ENCODE measurements at places on chromosomes 7 and 10. TPM values are rescaled to one million over a fixed set of nuclear protein-coding genes. Genes with fewer than 3 reads are reported as not detected.
A peak's percentile ranks its signal among the peaks of the same experiment; 100 is the strongest.

The UCN3 gene
- total RNA-seq, result not detected

The CUBN gene
- 0.91 TPM for total RNA-seq

The GPR15LG gene
- total RNA-seq, result not detected

The CTBP2 gene
- 36.8 TPM for total RNA-seq

The KLF14 gene
- total RNA-seq, result not detected

DNA sequence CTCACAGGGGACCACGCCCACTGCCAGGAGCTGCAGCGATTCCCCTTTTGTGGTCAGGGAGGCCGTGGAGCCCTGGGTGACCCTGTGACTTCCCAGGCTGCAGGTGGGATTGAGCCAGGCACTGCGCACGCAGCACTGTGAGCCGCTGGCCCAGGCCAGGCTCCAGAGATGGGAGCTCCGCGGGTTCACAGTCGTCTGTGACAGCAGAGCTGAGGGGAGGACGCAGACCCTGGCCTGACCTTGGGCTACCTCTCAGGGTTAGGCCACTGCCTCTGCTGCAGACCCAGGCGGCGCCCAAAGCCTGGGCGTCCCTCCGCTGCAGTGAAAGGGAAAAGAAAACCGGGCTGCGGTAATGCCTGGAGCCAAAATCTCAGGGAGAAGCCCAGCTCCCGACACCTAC, 107.5 kb upstream of the GPR26 start:
- DNase-seq, result no peak

DNA sequence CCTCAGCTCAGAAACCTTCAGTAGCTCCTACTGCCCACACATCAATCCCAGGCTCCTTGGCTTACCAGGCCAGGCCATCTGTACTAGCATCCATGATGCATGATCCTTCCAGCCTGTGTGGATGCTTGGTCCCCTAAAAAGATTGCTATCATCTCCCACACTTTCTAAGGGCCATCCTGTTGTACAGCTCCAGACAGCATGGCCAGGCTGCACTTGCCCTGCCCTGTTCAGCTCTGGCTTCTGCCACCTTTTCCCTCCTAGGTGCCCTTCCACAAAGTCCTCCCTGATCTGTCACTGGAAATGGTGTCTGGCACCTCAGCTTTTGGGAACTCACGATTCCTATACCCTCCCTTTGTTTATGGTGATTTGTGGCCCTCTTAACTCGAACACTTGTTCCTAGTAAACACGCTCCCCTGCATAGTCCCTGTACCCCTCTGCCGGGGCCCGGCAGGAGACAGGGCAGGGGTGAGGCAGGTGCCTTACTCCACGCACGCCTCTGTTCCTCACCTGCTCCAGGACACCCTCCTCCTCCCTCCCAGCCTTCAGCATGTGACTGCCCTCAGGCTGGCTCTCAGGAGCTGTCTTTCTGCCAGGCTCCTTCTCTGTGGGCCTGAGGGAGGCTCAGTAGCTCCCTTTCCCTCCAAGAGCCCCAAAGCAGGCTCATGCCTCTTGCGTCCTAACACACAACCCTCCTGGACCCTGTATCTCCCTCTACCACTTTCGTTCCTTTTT, 71.8 kb downstream of the CDH23 start:
- DNase-seq, result no peak

GRCh38 chr10:110209926-110210673, 2.7 kb downstream of the MXI1 start:
- DNase-seq, result peak; percentile 62

DNA sequence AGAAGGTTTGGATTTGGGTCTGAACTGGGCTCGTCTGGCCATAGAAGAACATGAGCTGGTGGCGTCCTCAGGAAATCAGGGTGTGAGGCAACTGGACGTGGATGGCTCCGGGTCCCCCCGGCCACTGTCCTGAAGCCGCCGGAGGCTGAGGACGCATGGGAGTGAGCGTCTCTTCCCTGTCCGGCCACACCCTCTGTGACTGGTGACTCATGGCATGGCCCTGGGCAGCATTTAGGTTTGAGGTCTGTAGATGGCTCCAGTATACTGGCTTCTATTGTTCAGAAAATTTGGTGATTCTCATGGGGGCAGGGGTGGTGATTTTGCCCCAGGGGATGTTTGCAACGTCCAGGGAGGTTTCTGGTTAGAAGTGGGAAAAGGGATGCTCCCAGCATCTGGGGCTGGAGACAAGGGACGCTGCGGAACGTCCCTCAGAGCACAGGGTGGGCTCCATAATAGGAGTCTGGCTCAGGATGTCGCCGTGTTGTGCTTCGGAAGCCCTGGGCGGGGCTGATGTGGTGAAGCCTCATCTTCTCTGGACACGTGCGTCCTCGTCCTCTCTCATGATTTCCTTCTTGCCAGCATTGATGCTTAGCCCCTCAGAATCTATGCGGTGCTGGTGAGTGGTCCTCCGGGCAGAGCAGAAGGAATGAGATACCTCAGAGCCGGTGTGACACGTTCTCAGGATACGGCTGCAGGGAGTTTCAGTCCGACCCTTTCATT, 49.9 kb downstream of the PITRM1 start:
- DNase-seq, result no peak

DNA sequence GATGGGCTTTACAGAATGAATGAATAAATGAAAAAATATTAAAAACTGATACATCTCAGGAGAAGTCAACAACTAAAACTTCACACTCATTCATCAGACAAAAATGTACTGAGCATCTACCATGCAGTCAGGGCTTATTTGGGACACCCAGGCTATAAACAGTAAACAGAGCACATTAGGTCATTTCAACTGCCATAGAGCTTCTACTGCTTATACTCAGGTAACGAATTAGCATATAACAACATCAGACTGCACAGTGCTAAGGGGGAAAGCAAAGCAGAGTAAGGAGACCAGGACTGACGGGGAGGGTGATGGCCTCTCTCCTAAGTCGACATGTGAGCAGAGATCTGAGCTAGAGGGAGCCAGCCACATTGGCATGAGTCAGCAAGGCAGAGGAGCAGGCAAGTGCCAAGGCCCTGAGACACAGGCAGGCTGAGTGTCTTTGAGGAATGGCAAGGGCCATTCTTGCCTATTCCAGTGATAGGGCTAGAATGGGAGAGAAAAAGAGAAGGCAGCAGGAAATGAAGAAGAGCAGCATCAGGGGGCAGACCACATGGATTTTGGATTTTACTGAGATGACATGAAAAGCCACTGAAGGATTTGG, 528.9 kb downstream of the PARD3 start:
- no peak for DNase-seq

DNA sequence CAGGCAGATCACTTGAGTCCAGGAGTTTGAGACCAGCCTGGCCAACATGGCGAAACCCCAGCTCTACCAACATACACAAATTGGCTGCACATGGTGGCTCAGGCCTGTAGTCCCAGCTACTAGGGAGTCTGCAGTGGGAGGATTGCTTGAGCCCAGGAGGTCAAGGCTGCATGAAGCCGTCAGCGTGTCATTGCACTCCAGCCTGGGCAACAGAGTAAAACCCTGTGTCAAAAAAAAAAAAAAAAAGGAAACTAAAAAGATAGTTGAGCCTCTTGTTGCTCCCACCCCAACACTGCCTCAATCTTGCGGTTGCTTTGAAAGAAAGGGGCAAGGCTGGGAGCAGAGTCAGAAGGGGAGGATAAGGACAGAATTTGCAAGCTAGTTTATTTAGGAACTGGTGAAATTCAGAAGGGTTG, 69.9 kb downstream of the SYPL1 start:
- DNase-seq, result no peak

DNA sequence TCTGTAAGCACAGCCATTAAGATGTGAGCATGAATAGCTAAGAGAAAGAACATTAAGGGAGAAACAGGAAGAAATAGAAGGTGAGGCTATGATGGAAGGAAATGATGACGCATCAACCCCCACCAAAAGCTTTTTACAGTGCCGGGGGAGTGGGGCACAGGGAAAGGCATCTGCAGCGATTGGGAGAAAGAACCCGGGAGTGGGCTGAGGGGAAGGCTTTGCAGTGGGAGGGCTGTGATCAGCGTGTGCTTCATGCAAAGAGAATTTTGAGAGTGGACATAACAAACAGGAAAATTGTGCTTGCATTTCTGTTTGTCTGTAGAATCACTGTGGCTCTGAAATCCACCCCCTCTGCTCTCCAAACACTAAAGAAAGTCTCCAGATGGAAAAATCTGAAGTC, 250.8 kb downstream of the KCNMA1 start:
- DNase-seq, result no peak

DNA sequence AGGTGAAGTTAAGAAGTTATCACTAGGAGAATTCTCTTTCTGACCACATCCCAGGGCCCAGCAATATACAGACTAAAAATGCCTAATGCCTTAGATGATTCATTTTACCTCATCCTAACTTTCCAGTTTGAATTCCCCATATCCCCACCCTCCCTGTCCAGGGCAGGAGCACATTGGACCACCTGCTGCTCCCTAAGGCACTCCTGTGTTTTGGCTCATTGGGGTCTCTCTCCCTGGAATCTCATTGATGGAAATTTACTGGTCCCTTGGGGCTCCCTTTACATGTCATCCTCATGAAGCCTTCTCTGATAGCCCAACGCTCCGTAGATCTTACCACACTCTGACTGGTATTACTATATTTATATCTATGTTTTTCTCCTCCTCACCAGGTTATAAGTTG, 2.7 kb downstream of the IL2RA start:
- no peak for DNase-seq

DNA sequence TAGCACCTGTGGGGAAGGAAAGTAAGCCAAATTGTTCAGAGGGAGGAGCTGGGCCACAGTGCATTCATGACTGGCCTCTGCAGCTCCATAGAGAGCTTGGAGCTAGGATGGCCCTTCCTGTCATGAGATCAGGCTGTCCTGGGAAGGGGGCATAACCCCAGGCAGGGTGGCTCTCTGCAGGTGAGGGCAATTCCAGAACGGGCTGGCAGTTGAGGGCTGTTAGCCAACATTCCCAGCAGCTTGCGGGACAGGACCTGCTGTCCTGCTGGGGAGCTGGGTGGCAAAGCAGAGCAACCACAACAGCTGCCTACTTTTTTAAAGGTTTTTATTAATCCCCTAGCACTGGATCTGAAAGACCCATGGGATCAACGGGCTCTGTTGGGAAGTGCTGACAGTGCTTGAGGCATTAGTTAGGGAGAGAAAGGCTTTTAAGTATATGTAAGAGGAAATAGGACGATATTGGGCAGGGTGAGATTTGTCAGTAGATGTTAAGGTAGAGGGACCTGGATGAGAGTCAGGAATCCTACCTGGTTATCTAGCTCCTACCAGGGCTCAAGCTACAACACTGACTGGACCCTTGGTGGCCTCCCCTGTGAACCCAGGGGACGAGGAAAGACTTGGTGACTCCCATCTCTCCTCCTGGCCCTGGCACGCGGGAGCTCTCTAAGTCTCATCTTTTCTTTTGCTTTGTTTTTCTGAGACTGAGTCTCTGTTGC, 77.8 kb downstream of the NAMPT start:
- DNase-seq, result no peak

DNA sequence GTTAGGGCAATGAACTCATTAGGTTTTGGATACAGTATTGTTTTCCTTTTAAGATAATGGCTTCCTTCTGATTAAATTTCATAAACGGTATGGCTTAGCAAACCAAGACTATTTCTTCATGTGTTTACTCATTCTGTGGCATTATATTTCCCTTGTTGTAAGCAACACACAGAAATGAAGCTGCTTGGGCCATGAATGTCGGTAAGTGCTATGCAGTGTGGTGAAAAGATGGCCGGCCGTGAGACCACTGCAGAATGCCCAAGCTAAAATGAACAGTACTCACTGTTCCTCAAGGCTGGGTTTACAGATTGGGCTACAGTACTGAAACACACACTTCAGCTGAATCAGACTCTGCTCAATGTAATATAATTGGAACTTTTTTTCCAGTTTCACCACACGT, 8.1 kb downstream of the APBB1IP start:
- DNase-seq, result no peak

Data from left cardiac atrium (tissue), 4 donors.